ENCODE measurements at places on chromosomes 16 and 17.

- no peak for DNase-seq
Measured at GRCh38 chr16:13012601-13013000, 111.2 kb downstream of the SHISA9 start.

GRCh38 chr16:56013962-56014552, 138.9 kb upstream of the CES5A start:
- DNase-seq = no peak

DNA sequence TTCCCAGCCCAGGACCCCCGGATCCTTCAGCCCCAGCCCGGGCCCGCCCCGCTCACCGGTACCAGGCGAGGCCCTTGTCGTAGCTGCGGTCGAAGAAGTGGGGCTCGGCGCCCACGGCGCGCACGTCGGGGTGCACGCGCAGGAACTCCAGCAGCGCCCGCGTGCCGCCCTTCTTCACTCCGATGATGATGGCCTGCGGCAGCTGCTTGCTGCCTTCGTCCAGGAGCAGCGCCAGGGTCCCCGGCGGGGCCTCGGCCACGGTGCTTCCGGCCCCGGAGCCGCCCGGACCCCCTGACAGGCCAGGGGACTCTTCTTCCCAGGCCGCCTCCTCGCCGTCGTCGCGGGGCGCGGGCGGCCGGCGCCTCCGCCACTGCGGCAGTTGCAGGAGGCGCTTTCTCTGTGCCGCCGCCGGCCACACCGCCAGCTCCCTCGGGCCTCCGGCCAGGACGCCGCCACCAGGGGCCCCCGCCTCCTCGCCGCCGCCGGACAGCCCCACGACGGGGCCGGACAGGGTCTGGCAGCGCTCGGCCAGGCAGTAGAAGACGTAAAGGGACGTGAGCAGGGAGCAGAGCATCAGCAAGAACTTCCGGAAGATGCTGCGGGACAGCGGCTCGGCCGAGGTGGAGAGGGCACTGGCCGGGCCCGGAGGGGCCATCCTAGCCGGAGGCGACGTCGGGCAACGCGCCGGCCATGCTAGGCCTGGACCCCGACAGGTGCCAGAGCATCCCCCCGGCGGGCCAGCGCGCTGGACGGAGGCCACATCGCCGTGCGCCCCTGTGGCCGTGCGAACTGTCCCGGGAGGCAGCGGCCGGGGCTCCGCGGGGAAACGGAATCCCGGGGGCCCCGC, 1.0 kb downstream of the HS3ST3A1 start:
- no peak for DNase-seq

DNA sequence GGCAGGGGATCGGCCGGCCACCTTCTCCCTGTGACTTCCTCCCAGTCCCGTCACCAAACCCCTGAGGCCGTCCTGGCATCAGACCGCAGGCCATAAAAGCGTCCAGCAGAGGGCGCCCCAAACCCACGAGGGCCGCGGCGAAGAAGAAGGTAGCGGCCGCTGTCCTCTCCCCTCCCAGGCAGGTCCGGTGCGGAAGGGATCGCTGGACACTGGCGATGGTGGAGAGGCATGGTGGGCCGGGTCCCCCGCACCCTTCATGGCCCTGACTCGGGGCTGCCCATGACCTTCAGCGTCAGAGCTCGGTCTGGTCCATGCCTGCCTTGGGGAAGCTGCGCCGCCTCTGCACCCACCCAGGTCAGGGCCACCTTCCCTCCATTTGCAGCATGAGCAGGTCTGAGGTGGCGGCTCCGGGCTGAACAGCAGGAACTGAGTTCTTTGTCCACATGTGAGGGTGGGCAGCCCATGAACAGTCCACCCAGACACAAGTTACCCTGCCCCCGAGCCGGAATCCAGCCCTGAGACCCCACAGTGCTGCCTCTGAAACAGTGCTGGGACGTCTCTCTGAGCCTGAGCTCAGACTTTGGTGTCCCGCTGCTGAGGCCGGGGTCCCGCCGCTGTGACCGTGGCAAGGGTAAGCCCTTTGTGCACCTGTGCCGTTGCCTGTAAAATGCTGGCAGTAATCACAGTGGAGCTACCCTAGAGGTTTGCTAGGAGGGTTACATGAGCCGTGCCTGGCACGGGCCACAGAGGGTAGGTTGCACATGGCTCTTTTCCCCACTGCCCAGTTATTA, 40.8 kb upstream of the CMIP start:
- DNase-seq = peak; percentile 30

GRCh38 chr16:4664538-4665418, 28.6 kb upstream of the NUDT16L1 start:
- DNase-seq = no peak

- DNase-seq = no peak
Measured at GRCh38 chr17:4006165-4006589, 41.9 kb upstream of the ATP2A3 start.

DNA sequence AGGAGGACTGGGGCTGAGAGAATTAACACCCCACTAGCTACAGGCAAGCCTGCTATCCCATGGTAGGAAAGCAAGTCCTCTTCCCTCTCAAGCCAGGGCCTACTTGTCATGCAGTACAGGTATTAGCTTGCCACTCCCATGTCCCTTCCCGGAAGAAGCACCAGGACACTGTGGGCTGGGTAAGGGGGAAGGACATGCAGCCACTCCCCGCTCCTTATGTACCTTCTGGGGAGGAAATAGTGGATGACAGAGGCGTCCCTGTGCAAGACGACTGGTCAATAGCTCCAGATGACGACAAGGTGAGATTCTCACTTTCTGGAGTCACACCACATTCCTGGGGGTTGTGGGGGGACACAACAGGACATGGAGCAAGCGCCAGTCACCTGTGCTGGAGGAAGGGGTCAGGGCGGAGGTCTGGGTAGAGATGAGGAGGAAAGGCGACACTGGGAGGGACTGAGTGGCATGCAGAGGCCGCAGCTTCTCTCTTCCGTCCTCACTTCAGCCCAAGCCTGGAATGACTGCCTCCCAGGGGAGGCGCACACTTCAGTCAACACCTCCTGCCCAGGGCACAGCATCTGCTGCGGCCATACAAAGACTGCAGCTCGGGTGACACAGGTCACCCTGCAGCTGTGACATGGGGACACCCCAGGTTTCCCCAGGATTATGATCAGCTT, 15.1 kb upstream of the FOXJ1 start:
- DNase-seq = no peak

- DNase-seq = no peak
Measured at GRCh38 chr17:31236137-31236536, 60.9 kb downstream of the OMG start.

- DNase-seq = no peak
Measured at GRCh38 chr16:85819771-85820170, 20.3 kb downstream of the COX4I1 start.

GRCh38 chr17:65438708-65439294, 122.6 kb downstream of the AXIN2 start:
- DNase-seq = no peak

DNA sequence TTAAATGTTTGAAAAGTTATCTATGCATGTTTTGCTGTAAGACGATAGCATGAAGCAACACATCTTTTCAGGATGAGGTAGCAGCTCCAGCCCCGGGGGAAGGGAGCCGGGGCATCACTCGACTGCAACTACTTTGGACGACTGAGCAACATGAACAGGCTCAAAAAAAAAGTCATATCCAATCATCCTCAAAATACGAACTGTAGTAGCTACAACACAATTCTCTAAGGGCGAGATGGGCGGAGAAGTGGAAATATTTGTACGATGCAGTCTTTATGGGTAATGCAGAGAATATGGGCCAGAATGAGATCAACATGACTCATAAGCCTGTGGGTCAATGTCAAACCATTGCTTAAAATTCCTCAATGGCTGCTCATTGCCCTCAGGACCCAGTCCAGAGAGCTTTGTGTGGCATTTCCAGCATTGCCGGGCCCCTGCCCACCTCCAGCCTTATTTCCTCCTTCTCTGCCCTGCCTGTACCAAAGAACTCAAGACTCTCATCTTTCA, 17.7 kb upstream of the SMURF2 start:
- peak; percentile 97 for DNase-seq

- no peak for DNase-seq
Measured at GRCh38 chr17:3796110-3796821, 4.7 kb downstream of the ITGAE start.

DNA sequence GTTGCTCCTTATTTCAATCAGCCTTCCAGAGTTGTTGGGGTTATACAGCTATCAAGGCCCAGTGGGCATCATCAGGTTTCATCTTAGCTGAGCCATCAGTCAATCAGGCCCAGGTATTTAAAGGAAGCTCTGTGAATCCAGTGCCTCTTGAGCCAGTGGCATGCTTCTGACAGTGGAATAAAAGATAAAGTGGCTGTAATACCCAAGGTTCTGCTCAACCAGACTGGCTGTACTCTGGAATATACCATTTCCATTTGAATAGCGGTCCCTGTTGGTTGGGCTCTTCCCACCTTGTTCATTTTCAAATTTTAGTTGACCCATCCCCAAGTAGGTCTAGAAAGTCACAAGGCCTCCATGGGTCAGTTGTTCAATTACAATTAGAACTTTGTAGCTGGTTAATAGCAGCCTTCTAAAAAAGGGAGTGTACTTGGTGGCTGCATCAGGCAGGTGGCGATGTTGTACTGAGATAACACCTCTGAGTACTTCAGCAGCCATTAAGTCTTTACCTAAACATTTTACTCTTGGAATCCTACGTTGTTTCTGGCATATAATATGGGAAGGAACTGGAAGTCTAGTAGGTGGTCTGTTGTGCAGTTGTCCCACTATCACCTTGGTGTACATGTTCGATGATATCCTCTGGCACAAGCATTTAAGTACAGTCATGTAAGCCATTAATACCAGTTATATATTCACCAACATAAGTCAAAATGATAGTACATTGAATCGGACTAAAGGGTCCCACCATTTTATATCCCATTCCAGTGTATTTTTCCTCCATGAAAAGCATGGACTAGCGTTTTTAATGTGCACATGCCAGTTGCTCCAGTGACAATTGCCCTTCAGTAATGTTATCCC, 294.1 kb downstream of the BCAS3 start:
- peak; percentile 43 for DNase-seq

DNA sequence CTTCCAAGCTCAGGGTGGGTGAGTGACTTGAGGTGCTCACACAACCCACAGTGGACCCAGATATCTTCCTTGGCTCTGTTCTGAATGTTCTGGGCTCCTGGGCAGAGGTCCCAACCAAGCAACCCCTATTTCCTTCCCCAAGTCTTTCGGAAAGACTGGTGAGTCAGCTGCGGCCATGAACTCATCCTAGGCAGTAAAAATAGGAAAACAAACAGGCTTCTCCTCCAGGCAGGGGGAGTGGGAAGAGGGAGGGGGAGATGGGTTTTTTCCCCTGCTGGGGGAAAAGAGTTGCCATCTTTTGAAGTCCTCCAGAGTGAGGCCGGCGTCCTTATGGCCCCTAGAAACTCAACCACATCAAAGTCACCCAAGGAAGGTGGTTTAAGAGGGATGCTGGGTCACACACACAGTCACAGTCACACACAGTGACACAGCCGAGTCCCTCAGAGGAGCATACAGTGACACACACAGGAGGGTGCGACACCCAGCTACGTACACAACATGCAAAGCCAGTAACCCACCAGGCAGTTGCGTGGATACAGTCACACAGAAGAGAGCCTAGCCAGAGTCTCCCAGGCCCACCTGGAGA, 16.0 kb upstream of the DLX4 start:
- DNase-seq = no peak

DNA sequence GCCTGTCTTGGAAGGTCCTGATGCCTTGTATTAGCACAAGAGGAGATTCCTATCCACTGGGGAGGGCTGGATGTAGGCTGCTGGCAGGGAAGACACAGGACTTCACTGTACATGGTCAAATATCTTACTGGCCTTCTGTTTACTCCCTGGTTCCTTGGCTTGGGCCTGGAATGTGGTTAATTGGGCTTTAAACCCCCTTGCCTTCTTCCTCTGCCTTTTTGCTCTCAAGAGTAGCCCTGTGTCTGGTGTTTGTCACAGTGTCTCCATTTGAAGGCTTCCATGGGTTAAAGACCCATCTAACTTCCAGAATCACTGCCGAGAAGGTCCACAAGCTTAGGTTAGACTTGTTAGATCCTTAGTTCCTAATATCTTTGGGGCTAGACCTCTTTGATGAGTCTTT, 7.1 kb upstream of the CHCT1 start:
- DNase-seq = no peak

GRCh38 chr16:58551496-58551895, 36.2 kb downstream of the SETD6 start:
- DNase-seq = no peak

DNA sequence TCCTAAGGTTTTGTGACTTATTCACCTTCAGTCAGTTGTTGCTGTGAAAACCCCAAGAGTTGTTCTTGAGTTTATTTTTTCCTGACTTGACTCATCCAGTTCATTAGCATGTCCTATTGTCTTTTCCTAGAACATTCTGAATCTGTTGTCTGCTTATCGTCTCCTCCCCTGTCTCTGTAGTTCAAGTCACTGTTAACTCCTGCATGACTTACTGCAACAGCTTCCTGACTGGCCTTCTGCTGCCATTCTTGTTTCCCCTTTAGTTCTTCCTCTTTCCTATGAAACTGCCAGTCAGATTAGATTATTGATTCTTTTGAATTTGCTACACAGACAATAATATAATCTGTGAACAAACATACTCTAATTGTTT, 161.5 kb downstream of the FTO start:
- no peak for DNase-seq

GRCh38 chr17:8320990-8321389, 10.9 kb downstream of the ARHGEF15 start:
- DNase-seq = no peak

GRCh38 chr16:15460601-15461000, 26.2 kb downstream of the BMERB1 start:
- DNase-seq = no peak

GRCh38 chr16:48895142-48895541, 285.2 kb upstream of the N4BP1 start:
- DNase-seq = no peak

DNA sequence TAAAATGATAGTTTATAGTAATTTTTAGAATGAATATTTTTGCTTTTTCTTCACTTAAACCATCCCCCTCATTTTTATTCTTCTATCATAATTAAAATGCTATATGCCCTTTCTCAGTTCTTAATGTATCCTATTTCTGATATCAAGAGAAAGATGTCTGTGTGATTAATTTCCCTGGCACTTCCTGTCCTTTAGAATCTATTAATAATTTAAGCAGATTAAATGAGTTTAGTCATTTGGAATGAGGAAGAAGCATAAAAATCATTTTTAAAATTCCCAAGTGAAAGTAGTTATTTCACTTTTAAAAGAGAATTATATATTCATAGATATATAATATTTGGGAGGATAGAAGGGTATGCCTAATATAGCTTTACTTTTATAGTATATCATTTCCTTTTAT, 27.8 kb upstream of the CDR2 start:
- DNase-seq = no peak

GRCh38 chr16:50313596-50314478, 47.5 kb downstream of the ADCY7 start:
- DNase-seq = no peak
